CD4-positive, alpha-beta T cell treated with Interleukin-6 at 100 ng/mL for 8 hours (primary cell): ENCODE measurements at places on chromosomes 3 and 15.

- no peak for DNase-seq
Measured at GRCh38 chr3:185766329-185767001, 58.4 kb downstream of the IGF2BP2 start.

DNA sequence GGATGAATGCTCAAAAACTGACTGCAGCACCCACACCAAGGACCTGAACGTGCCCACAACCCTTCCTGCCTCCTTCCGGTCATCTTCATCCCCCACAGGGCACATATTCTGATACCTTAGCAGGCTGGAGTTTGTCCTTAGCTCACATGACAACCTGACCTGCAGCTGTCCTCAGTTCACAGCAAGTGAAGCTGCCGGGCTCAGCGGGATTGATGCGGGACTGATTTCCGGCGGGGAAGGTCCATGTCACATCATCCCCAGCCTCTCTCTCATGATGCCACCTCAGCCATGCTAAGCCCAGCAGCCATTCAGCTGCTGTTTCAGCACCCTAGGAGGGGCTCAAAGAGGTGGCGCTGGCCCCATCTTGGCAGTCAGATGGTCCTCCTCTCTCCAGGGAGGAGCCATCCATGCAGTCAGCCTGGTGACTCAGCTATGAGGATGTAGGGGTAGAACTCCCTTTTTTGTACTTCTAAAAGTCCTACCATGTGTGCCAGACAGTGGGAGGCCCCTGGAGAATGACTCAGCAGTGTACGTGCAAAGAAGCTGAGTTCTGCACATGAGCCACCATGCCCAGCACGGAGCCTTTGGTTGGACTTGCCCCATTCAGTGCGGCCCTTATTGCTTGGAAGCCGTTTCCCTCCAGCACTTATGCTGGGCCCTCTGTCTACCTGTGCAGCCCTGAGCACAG lies 9.5 kb downstream of the CA12 start:
- no peak for DNase-seq

- no peak for DNase-seq
Measured at GRCh38 chr3:32432045-32432710, 40.5 kb downstream of the CMTM7 start.

DNA sequence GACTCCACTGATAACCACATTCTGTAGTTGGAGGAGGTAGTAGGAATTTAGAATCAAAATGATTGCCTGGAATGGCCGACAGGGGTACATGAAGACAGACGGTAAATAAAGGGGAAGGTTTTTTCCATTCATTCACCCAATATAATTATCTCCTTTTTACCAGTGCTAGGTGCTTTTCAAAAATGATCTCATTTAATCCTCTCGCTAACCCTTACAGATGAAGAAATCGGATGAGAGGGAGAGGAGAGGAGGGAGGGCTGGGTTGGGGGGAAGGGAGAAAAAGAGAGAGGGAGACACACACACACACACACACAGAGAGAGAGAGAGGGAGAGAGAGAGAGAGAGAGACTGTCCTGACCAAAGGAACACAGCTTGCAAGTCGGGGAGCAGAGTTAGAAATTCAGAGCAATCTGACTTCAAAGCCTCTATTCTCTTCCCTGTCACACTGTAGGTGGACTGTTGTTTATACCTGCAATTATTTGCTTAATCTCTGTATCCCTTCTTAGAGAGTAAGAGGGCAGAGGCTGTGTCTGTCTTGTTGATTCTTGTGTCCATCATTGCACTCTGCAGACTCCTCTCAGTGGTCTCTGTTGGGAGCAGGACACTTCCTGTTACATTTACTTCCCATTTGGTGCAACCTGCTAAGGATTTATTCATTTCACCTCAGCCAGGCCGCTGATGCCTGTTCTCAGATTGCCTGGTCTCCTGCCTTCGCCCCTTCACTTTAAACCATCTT lies 18.7 kb upstream of the PAQR9 start:
- DNase-seq, result no peak
